Activated gamma-delta T cell treated with Interleukin-2 at 50 U/mL for 16 hours (primary cell): ENCODE measurements at places on chromosomes 5 and 9.

- no peak for DNase-seq
These were observed 503.8 kb upstream of the ADAMTS16 start for GRCh38 chr5:4636378-4636777.

DNA sequence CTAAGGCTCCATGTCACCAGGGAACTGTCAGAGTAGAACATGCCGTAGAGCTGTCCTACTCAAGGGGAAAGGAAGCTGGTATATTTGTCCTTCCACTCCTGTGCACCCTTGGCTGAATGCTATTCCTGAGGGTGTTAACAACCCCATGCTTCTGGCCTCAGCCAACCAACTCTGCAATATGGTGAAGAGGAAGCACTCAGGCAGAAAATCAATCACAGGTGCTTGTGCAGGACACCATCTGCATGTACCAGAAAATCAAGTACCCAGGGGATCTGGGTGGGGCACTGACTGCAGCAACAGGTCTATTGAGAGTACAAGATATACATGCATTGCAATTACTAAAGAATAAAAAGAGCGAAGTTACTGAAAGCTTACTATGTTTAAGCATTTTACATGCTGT lies 51.4 kb upstream of the NEK6 start:
- no peak for DNase-seq

DNA sequence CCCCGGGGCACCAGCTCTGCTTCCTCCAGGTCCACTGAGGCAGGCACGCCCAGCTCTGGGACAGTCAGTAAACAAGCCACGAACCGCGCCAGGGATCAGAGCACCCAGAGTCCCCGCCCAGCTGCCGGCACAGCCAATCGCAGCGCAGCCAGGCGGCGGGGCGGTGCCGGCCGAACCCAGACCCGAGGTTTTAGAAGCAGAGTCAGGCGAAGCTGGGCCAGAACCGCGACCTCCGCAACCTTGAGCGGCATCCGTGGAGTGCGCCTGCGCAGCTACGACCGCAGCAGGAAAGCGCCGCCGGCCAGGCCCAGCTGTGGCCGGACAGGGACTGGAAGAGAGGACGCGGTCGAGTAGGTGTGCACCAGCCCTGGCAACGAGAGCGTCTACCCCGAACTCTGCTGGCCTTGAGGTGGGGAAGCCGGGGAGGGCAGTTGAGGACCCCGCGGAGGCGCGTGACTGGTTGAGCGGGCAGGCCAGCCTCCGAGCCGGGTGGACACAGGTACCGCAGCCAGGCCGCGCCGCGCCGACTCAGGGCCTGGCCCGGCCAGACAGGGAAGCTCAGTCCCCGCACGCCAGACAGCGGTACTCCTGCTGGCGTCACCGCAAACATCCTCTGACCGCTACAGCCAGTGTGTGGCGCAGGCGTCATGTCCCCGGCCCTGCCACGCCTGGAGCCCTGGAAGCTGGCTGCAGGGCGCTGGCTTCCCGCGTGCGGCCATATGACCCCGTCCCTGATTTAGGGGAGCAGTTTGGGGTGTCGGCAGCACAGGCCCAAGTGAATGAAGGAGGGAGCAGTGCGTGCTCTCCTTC lies at the start of gene CTSL:
Gene CTSL, plus strand, starts transcription at position 220 of the 810 bp plus-strand sequence. CDS start 1,485 bp downstream, outside the sequence.
- no peak for DNase-seq

DNA sequence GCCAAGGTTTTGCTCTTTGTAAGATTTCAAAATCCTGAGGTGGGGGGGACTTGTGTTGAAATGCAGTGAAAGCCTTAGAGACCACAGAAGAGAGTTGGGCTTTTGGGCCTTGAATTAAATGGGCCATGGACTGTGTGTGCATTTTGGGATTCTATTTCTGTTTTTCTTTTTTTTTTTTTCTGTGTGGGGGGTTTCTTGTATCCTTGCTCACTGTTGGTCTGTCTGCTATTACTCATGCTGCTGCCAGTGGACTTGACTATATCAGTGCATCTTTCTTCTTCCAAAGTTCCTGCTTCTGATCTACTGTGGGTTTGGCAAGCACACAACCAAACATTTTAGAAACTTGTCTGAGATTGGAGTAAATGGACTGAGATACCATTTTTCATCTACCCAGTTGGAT lies 344.9 kb downstream of the ARL15 start:
- DNase-seq: no peak

GRCh38 chr9:100761276-100761802 lies 183.5 kb downstream of the CAVIN4 start:
- DNase-seq: no peak

GRCh38 chr5:172683645-172684471 lies 42.8 kb downstream of the NEURL1B start:
- DNase-seq: peak; percentile 30

GRCh38 chr5:83426855-83427254 lies 44.7 kb upstream of the VCAN start:
- DNase-seq: no peak

DNA sequence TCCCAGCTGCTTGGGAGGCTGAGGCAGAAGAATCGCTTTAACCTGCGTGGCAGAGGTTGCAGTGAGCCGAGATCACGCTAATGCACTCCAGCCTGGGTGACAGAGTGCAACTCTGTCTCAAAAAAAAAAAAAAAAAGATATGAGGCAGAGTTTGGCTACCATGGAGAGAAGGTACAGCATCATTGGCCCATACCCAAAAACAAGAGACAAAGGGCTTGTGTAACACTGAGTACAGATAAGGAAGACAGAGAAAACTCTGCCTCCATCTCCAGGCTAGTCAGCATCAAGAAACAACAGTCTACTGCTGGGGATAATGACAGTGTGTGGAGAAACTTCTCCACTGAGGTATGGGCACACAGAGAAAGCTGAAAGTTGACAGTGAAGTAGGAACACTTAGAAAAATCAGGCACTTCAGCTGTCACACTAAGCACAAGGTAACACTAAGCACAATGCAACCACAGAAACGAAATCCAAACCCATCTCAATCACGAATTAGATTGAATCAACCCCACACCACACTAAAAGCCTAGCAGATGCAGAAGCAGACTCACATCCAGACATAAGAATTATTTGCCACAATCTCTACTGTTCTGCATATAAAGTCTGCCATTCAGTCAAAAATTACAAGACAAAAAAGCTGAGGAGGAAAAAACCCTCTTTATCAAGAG lies 10.5 kb downstream of the PJA2 start:
- no peak for DNase-seq

DNA sequence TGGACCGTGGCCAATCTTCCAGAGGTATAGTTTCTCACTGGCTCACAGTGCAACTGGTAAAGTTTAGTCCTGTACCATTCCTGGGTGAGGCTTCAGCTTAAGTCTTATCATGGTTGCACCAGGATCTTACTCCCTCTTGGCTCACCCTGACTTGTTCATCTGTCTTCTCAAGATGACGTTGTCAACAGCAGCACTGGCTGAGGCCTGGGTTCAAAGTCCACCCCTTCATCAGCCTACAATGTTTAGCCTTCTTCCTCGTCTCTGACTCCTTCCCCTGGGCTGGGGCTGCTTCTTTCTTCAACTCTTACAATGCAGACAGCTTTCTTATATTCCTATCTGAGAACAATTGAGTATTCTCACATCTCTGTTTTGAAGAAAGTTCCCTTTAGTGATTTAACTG lies 311.1 kb upstream of the CLINT1 start:
- no peak for DNase-seq

GRCh38 chr5:12322042-12322441 lies 417.8 kb upstream of the CTNND2 start:
- DNase-seq: no peak

- no peak for DNase-seq
These were observed 20.1 kb downstream of the NKD2 start for GRCh38 chr5:1028481-1029281.

DNA sequence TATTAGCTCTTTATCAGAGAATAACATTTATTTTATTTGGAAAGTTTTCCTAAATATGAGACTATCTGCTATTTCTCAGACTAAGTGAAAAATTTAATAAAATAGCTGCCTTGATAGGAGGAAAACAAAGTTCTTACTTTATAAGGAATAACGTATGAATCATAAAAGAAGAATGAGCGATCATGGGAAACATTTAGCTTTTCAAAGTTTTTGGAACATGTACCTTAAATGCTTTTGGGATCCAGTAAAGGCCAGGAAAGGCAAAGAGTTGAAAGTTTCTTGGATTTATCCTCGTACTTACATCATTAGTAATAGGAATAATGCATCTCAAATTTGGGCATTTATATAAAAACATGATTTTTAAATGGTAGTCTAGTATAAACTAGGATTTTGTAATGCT lies 19.4 kb downstream of the OGN start:
- no peak for DNase-seq

- DNase-seq: no peak
These were observed 45.7 kb downstream of the FTMT start for GRCh38 chr5:121897341-121897740.

DNA sequence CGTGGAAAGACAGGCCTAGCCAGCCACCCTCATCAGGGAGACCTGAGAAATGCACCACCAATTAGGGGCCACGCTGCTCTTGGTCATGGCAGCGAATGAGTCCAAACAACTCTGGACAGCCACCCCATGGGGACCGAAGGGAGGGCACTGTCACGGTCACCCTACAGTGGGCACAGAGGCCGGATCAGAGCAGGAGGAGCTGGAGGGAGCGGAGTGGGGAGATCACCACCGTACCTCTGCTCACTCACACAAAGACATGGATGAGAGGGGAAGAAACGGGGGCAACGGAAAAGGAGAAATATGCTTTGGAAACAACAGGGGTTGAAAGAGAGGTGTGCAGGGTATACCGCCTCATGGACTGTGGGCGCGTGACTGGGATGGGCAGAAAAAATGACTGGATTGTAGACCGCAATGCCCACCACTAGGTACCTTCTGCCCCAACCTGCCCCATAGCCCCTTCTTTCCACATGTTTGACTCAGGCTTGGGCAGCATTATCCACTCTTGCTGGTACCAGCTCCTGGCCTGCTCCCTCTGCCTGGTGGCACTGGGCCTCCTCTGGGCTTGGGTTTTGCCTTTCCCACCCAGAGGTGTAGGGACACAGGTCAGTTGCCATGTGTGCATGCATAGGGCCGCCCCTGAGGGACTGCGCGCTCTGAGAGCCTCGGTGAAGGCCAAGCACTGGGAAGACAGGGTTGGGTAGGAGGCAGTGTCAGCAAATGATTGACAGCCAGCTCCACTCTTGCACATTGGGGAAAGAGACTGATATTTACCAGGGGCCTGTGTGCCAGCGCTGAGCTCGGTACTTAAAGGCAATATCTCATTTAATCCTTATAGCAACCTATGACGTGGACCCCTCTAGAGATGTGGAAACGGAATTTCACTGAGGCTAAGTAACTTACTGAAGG lies 76.6 kb downstream of the CRB2 start:
- DNase-seq: no peak

DNA sequence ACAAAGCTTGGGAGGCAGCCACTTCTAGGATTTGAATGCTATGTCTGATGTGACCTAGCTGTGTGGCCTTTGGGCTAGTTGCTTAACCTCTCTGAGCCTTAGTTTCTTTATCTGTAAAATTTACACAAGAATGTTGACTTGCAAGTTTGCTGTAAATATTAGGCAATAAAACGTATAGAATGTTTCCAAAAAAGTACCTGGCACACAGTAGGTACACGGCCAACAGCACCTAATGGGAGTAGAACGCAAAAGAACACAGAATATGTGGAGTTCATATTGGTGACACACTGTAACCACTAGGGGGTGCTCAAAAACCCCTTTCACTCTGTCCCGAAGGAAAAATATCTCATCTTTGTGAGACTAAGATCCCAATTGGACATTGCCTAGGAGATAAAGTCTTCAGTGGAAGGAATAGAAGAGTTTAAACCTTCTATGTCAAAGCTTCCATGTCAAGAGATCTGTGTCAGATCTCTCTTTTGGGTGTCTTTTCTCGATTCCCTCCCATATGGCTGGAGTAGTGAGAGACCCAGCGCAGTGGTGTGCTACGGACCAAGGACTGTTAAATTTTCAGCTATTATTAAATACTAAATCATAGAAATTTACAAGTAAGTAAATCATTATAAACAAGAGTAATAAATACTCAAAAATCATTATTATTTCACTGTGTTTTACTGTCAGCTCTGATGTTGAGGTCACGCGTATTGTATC lies 145.4 kb upstream of the RAD23B start:
- no peak for DNase-seq

DNA sequence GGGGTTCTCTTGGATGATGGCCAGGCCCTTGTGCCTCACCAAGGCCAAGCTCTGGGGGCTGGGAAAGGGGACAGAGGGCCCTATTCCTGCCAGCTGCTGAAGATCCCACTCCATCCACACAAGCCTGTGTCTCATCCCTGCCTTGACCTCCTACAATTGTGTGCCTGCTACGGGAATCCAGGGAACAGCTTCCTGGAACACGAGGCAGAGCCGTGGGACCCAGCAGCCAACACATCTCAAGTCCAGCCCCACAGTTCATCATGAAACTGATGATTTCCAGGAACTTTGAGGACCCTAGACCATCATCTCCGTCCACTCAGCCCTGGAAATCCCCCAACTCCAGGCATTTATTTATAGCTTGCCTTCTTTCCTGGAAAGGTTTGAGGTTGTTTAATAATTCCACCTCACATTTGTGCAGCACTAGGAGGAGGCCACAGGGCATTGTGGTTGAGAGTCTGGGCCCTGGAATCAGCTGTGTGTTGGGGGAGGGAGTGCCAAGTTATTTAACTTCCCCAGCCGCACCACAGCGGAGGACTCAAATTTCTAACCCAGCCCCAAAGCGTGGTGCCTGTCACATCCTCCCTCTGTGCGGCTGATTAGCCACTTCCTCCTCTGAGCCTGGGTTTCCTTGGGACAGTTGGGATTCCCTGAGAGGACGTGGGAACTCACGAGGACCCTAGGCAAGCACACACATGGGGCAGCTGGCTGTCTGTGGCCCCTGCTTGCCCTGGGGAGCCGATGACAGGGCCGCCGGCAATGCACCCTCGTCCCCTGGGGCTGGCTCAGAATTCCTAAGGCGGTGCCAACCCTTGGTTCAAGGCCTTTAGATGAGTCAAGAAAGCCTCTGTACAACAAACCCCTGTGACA lies 58.2 kb upstream of the GGTA1 start:
- no peak for DNase-seq

DNA sequence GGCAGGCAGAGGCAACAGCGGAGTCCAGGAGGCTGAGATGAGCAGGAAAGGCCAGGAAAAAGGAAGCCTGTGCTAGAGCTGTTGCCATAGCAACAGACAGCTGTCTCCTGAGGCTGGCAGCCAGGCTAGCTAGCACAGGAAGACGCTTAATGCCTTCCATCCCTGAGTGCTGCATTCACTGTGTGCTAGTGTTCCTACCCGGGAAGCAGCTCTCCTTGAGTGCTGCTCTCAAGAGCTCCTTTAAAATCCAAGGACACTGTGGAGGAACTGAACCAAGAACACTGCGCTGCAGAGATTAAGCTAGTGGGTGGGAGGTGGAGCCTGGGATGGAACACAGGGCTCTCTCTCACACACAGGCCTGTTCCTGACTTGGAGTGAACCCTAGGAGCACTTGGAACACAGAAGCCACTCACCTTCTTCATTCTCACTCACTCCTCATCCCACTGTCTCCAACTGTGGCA lies 53.5 kb upstream of the IL7R start:
- DNase-seq: no peak

DNA sequence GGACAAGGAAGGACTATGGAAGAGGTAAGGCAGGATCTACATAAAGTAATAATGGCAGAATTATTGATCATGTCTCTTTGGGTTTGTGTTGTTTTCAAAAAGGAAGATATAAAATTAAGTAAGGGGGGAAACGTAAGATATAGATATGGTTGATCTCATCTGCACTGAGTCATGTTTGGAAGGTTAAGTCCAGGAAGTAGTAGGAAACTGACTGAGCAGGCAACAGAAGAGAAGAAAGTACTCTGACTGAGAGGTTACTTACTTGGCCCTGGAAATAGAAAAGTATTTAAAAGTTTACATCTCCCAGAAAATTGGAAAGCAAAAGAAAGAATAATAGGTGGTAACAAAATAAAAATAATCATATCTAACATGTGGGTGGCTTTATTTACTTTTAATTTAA lies 405.3 kb upstream of the RGMB start:
- DNase-seq: no peak

GRCh38 chr5:149485655-149486615 lies 65.3 kb downstream of the CSNK1A1 start:
- DNase-seq: no peak
